ENCODE measurements at places on chromosomes 12 and 14.

DNA sequence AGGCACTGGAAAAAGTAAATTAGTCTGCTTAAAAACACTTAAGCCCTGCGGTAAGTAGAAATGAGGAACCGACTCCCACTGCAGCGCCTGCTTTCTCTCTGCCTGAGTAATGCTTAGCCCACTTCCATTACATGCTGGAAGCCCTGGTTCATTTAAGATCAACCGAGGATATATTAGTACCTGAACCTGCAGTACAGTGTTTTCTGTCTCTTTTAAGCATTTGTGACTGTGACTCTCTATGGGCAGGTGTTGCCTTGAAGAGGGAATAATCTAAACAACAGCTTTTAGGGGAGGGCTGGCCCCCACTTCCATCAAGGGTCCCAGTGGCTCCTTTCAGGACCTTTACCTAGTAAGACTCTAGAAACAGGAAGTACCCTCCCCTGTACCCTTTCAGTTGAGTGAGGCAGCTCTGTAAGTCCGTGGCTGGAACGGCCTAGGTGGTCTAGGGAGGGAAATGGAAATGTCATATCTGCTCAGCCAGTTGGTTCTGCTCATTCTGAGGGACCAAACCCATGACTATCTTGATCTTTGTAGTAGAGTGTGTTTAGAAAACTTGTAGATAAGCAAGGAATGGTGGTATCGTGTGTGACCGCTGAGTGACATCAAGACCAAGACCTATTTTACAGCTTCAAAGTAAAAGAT, 56.2 kb downstream of the FNTB start:
- DNase-seq, result no peak

DNA sequence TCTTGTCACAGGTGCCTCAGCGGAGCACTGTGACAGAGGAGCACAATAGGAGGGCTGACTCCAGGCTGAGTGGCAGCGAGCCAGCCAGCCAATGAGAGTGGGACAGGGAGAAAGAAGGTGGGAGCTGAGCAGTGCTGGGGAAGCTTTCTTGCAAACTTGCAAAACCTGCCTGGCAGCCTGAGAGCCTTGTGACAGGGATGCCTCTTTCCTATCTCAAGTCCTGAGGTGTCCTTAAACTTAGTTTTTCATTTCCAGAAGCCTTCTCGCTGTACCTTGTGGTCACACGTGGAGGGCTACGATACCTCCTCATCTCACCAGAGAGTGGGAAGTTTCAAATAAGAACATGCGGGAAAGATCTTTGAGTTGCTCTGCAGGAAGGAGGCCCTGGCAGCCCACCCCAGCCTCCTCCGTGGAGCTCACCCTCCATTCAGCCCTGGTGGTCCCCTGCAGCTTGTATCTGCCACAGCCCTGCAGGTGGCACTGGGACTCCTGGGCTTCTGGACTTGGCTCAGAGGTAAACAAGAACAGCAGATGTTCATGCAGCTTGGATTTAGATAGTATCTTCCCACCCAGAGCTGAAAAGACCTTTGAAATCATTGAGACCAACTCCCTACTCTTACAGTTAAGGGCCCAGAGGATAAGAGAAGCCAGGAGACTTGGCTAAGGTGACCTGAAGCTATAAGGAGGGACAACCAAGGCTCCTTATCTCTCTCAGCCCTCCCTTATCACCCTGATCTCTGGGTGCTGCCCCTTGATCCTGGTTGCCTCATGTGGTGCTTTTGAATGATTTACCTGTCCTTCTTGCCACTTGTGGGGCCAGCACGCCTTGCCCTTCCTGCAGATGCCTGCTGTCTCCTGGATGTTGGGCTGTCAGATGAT, 153.5 kb upstream of the MAX start:
- no peak for DNase-seq

GRCh38 chr14:65549429-65549828, 136.9 kb downstream of the FUT8 start:
- no peak for DNase-seq

- no peak for DNase-seq
Observed at GRCh38 chr14:67405771-67406170, 6.2 kb downstream of the PLEK2 start.

DNA sequence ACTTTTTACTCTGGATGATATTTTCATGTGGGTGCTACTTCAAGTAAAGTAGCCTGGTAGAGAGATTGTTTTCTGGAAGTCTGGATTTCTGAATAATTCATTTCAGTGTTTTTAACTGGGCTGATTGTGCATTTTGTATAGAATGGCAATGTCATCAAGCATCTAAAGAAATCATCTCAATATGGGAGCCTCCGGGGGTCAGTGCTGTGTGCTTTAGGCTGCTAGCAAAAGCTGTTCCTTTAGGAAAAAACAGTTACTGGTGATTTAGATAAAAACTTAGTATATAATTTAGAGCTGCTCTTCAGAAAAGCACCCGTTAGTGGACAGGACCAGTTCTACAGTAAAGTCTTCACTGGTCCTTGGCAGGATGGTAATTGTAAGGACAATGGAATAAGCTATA, 5.1 kb downstream of the UBE3B start:
- no peak for DNase-seq

DNA sequence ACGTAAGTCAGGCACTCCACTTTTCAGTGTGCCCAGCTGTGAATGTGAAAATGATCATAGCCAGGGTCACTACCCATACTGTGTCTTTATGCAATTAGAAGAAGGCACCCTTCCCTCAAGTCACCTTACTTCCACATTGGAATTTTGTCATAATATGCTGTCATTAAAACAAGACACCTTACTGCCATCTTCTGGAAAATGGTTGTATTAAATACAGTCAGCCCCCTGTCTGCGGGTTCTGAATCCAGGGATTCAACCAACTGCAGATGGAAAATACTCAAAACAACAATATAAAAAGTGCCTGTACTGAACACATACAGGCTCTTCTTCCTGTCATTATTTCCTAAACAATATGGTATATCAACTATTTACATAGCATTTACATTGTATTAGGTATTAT, 70.2 kb upstream of the TBX5 start:
- DNase-seq, result no peak

GRCh38 chr14:103679351-103679750, 35.9 kb downstream of the XRCC3 start:
- DNase-seq, result no peak

- DNase-seq, result no peak
Observed at GRCh38 chr14:36420149-36420687, 99.8 kb upstream of the MBIP start.

DNA sequence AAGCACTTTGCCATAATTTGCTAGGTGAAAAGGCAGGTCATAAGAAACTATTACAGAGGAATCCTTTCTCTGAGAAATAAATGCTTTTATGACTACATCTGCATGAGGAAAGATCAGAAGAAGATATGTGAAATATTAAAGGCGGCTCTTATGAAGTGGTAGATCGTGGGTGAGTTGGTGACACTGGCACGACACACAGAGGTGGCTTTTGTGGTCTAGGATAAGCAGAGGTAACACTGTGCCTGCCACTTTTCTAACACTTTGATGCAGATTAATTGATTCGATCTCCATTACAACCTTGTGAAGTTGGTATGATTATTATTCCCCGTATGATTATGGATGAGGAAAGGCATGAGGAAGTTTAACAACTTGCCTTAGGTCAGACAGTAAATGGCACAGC, 60.0 kb upstream of the ELK3 start:
- no peak for DNase-seq

GRCh38 chr12:64497903-64498302, 46.0 kb downstream of the TBK1 start:
- DNase-seq, result no peak

DNA sequence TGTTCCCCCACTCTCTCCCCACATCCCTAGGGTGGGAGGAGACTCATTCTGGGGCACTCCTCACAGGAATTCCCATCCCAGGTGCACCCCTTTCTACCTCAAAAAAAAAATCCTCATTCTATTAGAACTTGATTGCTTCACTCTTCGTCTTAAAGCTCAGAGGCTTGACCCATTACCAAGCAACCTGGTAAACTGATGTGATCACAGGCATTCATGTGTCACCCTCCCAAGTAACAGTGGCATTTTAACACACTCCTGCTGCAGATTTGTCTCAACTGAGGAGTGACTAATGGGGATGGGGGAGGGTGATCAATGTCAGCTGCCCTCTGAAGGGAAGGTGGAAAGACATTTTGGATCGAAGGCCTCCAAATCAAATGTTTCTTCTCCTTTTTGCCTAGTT, 78.1 kb upstream of the PTHLH start:
- no peak for DNase-seq

DNA sequence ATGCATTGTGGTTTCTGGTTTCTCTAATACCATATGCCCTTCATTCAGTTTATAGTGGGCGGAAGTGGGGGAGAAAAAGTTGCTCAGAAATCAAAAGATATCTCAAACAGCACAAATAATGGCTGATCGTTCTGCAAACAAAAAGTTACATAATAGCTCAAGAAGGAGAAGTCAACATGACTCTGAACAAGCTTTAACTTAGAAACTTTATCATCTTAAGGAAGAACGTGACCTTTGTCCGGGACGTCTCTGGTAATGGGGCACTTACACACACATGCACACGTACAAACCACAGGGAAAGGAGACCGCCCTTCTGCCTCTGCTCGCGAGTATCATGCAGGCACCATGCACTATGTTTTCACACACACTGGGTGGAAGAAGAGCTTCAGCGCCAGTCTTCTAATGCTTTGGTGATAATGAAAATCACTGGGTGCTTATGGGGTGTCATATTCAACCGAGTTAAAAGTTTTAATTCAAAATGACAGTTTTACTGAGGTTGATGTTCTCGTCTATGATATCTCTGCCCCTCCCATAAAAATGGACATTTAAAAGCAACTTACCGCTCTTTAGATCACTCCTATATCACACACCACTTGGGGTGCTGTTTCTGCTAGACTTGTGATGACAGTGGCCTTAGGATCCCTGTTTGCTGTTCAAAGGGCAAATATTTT, 4.7 kb downstream of the FOS start:
- no peak for DNase-seq
